Activated CD8-positive, alpha-beta T cell treated with anti-CD3 and anti-CD28 coated beads for 36 hours (primary cell): ENCODE measurements at places on chromosomes 1 and 21.

GRCh38 chr1:178536844-178537371 lies 24.0 kb downstream of the TEX35 start:
- no peak for DNase-seq

DNA sequence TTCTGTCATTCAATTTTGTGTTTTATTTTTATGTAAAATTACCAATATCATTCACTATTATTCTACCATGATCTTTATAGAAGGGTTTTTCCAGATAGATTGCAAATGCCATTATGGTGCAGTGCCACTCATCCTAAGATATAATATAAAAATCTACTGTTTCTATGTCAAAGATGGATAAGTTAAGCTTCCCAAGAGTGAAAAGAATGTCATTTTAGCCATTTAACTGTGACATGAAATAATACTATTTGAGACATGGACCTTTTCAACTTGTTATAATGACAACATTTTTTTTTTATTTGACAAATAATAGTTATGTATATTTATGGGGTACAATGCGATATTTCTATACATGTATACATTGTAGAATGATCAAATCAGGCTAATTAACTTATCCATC lies 224.3 kb downstream of the RPS6KC1 start:
- no peak for DNase-seq

DNA sequence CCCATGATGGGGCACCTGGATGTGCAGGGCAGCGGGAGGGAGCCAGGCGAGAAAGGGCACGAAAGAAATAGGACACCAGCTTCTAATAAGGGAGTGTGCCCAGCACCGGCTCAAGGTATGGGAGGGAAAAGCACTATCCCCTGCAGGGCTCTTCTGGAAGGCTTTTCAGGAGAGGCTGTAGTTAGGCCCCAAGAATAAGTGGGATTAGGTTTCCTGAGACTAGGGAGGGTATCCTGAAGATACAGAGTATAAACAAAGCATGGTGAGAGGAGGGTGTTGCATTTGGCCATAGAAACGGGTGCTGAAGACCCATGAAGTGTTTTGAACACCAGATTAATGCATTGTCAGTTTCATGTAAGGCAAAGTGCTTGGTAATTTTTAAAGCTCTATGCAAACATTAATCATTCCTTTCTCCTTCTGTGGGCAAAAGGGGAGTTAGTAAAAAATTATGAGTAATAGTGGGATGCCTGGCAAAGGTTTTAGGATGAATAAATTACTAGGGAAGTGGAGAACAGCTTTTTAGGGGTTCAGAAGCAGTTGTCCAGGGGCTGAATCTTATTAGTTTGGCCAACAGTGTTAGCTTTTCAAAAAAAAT lies 74.0 kb downstream of the SYT6 start:
- DNase-seq, result no peak

DNA sequence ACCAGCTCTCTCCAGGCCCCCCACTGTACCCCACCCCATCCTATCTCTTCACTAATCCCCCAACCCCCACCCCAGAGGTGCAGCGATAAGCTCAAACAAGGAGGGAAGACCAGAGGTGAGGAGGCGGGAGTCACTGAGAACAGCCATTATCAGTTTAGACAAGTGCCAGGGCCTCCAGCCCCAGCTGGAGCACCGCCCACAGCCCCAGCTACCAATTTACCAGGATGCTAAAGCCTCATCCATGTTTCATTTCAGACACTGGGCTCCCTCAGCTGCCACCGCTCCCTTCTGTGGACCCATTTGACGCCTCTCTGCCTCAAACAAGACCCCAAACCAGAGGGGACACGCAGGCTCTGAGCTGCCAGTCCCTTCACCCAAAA lies 80.6 kb downstream of the DISP3 start:
- no peak for DNase-seq

DNA sequence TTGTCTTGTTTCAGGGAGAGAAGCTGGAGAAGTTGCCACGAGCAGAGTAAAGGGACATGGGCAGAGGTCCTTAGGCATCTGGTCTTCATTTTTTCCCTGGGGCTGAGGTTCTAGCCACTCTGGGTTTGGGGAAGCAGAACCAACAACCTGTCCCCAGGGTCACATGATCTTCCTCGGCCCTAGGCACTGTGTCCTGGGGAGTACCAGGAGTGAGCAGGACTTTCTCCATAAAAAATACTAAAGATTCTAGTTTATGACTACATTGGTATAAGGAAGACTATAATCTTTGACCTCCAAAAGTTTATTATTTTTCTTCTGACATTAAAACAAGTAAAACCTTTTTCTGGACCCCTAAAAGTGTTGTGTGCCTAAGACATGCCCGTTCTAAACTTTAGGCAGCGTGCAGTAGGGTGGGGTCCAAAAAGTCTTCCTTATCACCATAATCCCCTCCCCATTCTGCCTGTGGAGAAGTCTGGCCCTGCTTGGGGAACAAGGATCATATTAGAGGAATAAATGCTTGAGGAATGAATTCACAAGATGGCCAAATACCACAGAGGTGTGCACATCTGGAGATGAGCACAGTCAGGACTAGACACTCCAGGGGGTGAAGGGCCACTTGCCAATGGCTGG lies 19.3 kb upstream of the IGSF3 start:
- no peak for DNase-seq

DNA sequence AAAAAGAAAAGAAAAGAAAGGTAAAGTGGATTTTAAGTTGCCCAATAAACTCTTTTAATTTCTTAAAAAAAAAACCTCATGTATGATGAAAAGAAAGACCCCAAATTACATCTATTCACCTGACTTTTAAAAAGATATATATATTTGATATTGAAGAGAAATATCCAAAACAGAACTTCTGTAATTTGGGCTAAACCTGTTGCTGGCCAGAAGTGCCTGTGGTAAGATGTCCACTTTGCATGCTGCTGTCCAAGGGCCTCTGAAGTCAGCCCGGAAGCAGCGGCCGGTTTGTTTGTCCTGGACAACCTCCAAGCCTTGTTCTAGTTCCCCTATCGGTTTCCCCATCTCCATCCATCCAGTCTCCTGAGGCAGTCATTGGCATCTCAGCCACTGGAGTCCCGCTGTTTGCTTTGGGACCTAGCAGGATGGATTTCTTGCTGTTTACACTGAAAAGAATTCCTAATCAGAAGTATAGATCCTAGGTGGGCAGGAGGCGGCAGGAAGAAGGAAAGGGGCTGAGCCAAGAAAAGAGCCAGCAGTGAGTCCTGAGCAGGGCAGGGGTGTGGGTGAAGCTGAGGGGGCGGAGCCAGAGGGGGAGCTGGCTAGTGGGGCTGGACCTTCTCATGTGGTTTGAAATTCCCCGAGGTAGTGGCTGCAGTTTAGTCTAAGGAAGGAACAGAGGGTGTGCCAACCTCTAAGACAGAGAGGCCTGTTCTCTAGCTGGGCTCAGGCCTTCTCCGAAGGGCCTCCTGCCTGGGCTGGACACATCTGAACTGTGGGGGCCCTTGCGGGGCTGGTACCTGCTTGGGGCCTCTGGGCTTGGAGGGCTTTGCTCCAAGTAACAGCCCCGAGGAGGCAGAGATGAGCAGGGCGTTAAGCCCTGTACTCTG lies 3.3 kb downstream of the NCMAP start:
- no peak for DNase-seq

GRCh38 chr1:186255266-186255665 lies 119.8 kb downstream of the TPR start:
- no peak for DNase-seq

GRCh38 chr1:164645921-164646320 lies 86.9 kb downstream of the PBX1 start:
- DNase-seq, result no peak

GRCh38 chr1:211789641-211790464 lies 40.7 kb downstream of the LPGAT1 start:
- DNase-seq, result no peak

DNA sequence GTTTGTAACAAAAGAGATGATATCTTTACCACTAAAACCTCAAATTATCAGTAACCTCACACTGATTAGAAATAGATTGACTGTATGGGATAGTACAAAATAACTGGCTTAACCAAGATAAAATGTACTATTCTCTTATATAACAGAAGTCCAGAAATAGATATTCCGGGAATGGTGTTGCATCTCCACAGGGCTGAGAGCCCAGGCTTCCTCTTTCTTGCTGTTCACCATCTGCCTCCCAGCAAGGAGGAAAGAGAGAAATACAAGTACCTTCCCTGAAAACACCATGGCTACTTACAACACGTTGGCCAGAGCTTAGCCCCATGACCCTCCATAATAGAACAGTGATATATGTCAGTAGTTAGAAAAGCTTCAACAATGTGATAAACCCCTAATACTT lies 47.0 kb upstream of the KCNK1 start:
- DNase-seq, result no peak

DNA sequence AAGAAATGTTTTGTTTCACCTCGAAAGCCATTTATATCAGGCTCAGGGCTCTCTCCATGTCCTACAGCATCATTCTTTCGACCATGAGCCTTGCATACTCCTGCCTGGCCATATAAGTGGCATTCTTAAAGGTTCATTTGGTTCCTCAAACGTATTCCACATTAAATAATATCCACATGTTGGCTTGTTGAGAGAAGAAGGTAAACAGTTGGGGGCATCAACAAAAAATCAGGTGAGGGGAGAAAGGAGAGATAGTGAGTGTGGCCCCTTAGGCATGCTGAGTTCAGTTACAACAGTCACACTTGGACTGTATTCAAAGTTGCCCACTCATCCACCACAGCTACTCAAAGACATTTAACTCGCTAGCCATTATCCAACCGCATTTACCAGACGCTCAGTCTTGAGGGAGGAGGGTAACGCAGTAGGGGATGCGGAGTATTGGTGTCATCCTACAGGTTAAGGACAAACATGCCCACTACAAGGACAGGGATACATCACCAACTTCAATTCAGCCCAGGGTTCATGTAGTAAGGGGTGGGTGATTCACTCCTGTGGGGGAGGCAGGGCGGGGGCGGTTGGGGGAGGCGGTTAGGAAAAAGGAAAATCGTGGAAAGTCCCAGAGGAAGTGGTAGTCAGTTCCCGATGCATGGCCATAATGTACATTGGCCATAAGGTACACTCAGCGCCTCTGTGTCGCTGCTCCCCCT lies 1.4 kb downstream of the ZNF697 start:
- DNase-seq, result peak; percentile 3

DNA sequence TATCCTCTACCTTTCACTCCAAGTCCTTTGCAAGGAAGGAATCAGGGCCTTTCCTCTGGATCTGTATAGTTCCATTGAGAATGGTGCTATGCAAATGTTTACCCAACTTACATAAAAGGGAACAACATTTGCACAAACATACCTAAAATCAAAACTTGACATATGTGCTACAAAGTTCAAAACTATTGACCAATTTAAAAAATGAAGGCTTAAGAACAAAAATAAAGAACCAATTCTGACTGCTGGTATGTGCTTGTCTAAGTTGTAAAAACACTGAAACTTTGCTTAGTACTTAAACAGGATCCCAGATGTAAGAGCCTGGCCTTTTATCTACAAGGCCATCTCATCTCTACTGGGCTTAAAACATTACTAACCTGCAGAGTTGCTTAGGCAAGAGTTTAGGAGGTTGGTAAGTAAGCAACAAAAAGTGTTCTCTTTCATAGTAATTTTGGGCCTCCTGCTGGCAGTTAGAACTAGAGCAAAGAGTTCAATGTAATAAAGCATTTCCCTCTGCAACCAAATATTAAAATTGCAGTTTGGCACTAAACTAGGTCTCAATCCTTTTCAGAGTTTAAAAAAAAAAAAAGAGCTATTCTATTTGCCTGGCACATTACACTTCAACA lies 2.0 kb downstream of the SCMH1 start:
- DNase-seq, result no peak

DNA sequence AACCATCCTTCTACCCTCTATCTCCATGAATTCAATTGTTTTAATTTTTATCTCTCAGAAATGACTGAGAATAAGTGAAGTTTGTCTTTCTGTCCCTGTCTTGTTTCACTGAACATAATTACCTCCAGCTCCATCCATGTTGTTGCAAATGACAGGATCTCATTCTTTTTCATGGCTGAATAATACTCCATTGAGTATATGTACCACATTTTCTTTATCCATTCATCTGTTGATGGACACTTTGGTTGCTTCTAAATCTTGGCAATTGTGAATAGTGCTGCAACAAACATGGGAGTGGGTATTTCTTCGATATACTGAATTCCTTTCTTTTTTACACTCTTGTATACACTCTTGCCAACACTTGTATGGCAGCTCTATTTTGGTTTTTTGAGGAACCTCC lies 72.8 kb upstream of the COX20 start:
- DNase-seq, result no peak

GRCh38 chr1:243848165-243848857 lies 1.7 kb downstream of the AKT3 start:
- DNase-seq, result no peak
